ENCODE measurements at places on chromosomes 5 and 9.

DNA sequence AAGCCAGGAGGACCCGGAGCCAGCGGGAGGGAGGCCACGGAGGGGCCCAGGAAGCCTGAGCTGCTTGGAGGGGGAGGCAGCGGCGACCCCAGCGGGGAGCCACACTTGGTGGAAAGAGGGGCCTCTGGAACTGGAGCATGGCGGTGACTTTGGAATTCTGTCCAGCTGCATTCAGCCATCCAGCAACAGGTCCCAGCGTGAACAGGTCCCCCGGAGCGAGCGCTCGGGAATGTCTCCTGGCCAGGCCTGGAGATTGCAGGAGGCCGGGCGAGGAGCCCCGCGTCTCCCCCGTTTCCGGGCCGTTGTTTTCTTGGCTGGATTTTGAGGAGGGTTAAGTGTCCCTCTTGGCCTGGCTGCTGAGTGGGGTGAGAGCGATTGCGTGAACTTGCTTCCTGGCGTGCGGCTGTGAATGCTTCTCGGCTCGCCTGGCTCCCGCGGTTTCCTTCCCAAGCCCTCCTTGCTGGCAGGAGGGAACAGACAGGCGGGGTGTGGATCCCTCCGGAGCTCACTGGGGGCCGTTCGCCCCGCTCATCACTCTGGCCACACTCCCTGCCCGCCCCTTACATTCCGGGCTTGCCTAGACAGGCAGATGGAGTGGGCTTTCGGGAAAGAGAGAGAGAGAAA is 125.3 kb upstream of the IRX4 start:
- no peak for DNase-seq

- DNase-seq = no peak
Observed at GRCh38 chr5:5139336-5139776, 774 bp upstream of the ADAMTS16 start.

GRCh38 chr9:9214066-9214465 is 1398.7 kb downstream of the PTPRD start:
- DNase-seq = no peak

- DNase-seq = no peak
Observed at GRCh38 chr5:178940569-178941360, at the start of gene ZNF454. ZNF454 (plus strand) TSS chr5:178941198; CDS start chr5:178942792, 1,594 bp downstream.

DNA sequence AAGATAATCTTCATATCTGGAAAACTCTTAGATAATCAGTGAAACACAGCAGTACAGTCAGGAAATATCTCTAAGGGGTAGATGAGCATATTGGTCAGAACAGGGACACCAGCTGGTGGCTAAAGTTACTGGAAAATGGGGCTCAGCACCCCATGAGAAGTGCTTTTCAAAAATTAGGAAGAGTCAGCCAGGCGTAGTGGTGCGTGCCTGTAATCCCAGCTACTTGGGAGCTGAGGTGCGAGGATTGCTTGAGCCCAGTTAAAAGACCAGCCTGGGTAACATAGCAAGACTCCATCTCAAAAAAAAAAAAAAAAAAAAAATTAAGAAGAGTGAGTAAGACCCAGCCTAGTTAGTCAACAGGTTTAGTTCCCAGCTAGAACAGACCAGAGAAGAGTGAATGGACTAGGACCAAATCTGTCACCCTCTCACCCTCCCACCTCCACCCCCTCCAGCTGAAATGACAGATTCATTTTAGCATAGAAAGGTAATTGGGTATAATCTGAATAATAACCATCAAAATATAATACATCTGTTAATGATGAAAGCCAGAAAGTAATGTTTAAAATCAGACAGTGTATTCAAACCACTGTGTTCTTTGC is 120.9 kb downstream of the CDC42SE2 start:
- DNase-seq = peak; percentile 53

- DNase-seq = no peak
Observed at GRCh38 chr5:112711436-112711835, 26.2 kb upstream of the APC start.
